ENCODE measurements at places on chromosomes 7 and 10.

- no peak for DNase-seq
These were observed 109.4 kb downstream of the ODAD2 start for GRCh38 chr10:27889518-27889917.

DNA sequence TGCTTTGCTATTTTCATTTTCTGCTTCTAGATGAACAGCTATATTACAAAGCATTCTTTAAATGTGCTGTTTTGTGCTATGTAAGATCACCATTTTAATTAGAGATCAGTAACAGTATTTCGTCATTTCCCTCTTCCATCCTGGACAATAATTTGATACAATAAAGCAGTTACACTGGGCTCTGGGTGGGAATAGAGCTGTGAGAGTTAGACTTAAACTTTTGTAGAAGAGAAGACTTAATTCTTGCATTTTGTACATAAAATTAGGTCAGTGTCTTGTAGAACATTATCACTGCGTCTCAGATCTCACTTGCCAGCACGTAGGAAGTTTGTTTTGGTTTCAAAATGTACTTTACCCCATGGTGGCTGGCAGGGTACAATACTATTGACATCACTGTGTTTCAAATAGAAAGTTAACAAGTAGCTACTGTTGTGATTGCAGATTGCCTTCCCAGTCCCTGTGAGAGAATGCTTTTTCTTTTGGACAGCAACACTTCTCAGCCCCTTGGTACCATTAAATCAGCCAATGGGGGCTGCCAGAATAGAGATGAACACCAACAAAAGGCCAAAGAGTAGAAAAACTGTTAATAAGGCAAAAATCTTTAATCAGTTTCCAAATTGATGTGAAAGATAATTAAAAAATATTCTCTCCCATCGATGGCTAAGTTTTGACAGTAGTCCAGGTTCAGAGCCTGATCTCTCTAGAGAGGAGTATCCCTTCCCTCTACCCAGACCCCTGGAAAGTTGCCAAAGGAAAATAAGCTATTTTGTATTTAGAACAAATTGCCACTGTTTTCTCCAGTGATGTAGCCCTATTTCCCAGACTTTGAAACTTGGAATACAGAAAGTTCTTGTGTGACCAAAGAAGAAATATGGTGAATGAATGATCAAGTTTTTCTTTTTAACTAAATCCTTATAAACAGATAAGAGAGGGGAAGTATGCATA lies 35.1 kb downstream of the SMNDC1 start:
- DNase-seq: peak; percentile 51

DNA sequence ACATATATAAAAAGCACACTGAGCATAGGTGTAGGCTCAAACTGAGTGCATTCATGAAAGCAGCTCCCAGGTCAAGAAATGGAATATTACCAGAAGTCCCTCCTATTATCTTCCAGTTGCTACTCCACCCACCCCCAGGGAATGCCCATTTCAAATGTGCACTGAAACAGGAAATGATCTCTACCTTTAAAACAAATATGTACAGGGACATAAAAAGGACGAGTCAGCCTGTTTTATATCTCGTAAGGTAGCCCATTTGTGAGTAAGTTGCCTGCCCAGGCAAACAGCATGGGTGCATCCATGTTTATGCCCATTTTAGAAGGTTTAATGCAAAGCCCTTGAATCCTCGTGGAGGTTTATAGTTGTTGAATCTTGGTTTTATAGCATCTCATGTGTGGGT lies 10.4 kb downstream of the FFAR4 start:
- no peak for DNase-seq

DNA sequence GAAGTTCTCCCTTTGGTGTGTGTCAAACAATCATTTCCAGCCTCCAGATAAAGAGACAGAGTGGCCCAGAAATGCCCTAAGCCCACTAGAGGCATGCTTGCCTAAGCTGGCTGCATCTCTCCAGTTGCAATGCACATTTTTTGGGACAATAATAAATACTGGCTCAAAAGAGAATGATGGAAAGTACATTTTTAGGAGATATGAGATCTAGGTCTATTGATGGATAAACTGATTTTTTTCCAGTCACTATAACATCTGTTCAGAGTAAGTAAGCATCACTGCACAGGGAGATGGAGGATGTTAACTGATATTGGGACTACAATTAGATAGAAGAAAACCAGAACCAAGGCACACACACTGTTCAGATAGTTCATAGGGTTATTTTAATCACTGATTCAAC lies 553.0 kb downstream of the GRM8 start:
- DNase-seq: no peak

DNA sequence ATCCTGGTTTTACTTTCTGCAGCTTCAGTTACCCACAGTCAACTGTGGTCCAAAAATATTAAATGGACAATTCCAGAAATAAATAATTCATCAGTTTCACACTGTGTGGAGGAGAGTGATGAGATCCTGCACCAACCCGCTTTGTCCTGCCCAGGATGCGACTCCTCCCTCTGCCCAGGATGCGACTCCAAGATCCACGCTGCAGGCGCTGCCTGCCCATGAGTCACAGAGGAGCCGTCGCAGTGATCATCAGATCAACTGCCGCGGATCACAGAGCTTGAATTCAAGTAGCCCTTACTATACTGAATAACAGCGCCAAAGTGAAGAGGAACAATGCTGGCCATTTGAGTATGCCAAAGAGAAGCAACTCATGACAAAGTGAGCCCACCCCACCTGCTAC lies 61.5 kb downstream of the GRB10 start:
- DNase-seq: no peak

DNA sequence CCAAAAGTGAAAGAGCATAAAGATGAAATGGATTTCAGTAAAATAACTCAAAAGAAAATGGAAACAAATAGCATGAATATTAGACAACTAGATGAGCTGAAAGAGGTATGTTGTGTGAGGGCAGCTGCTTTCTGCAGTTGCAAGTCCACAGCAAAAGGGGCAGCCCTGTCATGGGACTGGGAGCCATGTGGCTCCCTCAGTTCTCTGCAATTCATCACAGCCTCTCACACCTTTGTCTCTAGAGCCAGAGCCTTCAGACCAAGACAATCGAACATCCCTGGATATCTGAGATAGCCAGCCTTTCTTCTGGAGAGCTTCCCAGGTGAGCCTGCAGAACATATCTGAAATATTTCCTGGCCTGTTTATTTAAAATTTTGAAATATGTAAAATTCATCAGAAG lies 538.7 kb downstream of the REEP3 start:
- no peak for DNase-seq

DNA sequence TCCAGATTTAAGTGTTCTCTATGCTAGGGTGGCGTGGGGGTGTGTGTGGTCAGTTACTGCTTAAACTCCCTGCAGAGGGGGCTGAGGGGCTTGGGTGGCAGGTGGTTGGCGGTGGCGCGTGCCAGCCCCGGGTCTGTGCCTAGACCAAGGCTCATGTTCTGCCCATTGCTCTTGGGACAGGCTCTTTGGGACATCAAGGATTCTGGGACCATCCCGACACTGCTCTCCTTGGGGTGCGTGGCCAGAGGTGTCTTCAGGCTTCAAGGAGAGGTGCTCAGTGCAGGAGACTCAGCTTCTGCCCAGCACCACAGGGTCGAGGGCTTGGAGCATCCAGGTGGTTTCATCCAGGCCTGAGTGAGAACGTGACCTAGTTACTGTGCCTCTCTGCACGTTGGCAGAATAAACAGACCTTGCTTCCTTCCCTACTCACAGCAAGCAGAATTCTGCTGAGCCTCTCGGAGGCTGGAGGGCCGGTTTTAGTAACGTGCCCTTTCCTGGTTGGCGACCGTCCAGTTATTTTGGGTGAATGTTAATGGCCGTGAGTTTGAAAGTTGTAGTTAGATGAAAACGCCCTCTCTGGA lies 39.9 kb downstream of the CAMK1D start:
- DNase-seq: no peak

- DNase-seq: no peak
These were observed 69.2 kb upstream of the PIK3CG start for GRCh38 chr7:106795877-106796231.

- no peak for DNase-seq
These were observed 4.4 kb downstream of the DNAJC30 start for GRCh38 chr7:73678862-73679261.

DNA sequence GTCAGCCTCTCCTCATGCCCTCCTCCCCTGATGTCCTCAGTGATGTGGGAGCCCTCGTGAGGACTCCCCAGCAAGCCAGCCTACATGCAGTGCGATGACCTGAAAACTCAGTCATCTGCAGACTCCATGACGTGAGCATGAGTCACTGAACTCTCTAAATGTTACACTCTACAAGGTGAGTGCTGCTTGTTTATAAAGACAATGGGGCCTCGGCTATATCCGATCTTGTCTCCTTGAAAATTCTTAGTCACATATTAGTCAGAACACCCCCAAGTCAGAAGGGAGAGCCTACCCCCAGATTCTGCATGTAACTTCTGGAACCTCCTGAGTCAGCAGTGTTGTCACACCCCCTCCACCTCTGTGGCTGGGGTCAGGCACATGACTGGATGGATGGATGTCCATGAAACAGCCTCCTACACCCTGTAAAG lies 673.8 kb downstream of the INHBA start:
- no peak for DNase-seq

- no peak for DNase-seq
These were observed 43.0 kb downstream of the MTERF1 start for GRCh38 chr7:91837397-91838070.

GRCh38 chr10:116278846-116279245 lies 5.8 kb upstream of the GFRA1 start:
- DNase-seq: no peak

- no peak for DNase-seq
These were observed 6.9 kb upstream of the RAPGEF5 start for GRCh38 chr7:22363756-22364422.

DNA sequence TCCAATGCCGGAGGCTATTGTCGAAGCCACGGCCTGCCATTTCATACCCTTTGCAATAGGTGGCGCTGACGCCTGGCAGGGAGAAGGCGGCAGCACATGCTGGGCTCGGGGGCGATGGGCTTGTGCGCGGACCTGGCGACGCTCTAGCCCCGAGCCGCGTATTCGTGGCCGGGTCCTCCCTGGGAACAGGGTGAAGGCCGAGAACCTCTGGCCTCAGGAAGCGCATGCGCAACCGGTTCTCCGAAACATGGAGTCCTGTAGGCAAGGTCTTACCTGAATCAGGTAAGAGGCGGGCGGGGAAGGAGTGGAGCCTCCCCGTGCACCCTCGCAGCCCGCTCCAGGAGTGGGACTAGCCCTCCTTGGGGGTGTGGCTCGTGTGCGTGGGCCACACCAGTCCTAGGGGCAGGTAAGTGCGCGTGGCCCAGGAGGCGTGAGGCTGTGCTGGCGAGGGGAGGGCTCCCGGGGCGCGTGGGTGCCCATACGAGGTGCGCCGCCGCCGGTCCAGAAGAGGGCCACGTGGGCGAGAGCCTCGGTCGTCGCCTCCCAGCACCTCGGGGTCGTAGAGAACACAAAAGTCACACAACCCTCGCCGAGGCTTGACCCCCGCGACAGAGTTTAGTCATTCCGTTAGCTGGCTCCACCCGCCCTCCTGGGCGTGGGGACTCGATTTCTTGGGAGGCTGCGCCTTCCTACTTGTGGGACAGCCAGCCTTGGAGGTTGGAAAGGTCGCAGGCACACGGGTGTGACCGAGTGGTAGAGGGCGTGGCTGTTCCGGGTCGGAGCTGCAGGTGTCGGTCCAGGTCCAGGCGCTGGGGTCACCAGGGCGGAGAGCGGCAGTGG lies 5.6 kb upstream of the MEST start:
- DNase-seq: peak; percentile 73

- peak; percentile 38 for DNase-seq
These were observed 7.2 kb downstream of the DEPP1 start for GRCh38 chr10:44971434-44971833.

DNA sequence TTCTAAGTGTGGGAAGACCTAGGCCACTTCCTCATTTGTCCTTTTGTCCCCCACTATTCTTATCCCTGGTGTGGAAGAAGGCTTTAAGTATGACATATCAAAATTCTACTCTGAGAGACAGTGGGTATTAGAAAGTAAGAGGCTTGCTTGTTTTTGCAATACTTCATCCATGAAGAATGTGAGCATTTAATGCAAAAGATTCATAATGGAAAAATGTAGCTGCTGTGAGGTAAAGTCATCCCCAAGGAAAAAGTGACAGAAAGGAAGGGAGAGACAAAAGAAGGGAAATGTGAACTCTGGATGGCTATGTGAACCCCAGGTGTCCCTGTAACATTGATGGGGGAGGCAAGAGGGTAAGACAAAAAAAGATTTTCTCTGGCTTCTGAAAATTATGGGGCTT lies 607.5 kb downstream of the SORCS1 start:
- DNase-seq: no peak

DNA sequence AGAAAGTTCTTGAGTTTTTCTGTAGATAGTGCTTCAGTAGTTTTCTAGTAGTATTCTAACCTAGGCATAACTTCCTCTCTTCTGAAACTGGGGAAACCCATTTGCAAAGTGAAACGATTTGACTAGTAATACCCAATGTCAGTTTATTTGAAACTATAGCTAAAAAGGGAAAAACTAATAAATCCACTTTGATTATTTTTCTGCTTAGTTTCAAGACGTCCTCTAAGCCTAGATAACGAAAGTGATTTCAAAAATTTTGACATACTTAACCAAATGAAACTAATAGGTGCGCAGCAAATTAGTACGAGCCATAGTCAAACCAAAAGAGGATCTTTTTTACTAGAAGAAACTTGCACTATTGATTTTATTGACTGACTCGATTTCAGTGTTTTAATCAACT lies 9.8 kb upstream of the SP8 start:
- DNase-seq: no peak

All from suppressor macrophage (primary cell).